ENCODE measurements at places on chromosomes 1 and 21.

- DNase-seq: no peak
Measured at GRCh38 chr1:191870490-191870889, 287.8 kb upstream of the RGS18 start.

DNA sequence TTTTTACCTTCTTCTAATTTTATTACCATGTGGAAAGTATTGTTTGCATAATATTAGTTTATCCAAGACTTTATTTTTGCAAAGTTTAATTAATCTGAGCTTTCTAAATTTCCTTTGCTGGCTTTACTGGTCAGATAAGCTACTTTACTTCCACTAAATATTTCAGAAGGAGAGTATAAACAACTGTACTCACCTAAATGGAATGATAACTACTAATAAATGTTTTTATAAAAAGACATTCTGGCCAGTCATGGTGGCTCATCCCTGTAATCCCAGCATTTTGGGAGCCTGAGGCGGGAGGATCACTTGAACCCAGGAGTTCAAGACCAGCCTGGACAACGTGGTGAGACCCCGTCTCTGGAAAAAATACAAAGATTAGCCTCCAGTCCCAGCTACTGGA lies 36.0 kb downstream of the ATP8B2 start:
- no peak for DNase-seq

- no peak for DNase-seq
Measured at GRCh38 chr1:12059722-12060464, 3.2 kb upstream of the TNFRSF8 start.

DNA sequence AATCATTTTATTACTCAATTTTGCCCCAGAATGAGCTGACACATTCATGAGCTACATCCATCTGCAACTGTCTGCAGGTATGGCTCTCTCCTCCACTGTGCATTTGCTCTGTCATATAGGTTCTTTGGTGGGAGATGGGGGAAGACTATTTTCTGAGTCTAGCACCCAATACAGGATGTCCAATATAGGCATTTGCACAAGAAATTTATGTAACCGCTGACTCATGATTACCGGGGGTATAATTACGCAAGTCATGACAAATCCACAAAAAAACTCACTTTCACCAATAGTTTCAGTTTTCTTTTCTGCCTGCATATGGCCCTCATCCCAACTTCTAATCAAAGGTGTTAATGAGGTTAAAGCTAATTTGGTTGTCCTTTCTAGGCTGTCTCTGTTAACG lies 17.5 kb upstream of the VSIG8 start:
- peak; percentile 68 for DNase-seq

DNA sequence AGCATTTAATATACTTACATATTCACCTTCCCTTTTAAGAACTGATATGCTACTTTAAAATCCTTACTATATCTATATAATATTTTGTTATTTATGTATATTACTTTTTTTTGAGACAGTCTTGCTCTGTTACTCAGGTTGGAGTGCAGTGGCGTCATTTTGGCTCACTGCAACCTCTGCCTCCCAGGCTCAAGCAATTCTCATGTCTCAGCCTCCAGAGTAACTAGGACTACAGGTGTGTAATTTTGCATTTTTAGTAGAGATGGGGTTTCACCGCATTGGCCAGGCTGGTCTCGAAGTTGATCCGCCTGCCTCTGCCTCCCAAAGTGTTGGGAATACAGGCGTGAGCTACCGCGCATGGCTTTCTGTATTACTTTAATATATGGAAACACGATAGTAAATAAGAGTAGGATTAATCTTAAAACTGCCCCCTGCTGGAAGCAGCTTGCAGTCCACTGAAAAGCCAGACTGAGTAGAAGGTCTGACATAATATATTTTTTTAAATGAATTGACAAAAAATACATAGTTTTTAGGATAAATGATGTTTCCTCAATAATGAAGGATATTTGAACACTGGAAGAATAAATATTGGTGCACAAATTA lies 24.4 kb downstream of the RCAN3 start:
- no peak for DNase-seq

DNA sequence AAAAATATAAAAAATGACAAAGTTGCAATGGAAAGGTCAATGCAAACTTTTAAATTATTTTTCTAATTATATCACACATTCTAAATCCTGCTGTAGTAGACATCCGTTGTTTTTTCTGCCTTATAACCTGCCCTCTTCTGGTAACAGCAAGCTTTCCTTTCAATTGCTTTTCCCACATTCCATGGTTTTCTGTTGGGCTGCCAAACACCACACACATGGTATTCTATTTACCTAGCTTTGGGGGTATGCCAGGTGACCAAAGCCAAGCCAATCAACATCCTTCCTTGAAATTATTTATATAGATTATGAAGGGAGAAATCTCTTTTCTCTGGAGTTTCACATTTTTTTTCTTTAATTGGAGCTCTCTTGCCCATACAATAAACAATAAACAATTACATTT lies 3.4 kb upstream of the LAMC1 start:
- no peak for DNase-seq
